ENCODE measurements at places on chromosomes 6 and 20.

DNA sequence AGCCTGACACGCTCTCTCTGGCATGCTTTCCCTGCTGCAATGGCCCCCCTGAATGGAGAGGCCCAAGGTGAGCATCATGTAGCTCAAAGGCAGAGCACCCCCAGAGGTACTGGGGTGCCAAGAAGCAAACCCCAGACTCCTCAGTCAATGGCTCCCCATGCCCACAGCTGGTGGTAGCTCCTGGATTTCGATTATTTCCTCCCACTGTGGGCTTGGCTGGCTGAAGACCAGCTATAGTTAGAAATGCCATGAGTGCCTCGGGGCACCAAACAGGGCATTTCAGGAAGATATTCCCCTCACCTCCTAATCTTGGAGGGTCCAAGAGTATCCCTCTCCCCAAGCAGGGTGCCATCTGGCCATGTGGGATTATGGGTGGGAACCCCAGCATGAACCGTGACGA is 16.8 kb downstream of the MAP1LC3A start:
- DNase-seq: no peak

- no peak for DNase-seq
Measured at GRCh38 chr6:113481458-113481857, 375.7 kb upstream of the MARCKS start.

DNA sequence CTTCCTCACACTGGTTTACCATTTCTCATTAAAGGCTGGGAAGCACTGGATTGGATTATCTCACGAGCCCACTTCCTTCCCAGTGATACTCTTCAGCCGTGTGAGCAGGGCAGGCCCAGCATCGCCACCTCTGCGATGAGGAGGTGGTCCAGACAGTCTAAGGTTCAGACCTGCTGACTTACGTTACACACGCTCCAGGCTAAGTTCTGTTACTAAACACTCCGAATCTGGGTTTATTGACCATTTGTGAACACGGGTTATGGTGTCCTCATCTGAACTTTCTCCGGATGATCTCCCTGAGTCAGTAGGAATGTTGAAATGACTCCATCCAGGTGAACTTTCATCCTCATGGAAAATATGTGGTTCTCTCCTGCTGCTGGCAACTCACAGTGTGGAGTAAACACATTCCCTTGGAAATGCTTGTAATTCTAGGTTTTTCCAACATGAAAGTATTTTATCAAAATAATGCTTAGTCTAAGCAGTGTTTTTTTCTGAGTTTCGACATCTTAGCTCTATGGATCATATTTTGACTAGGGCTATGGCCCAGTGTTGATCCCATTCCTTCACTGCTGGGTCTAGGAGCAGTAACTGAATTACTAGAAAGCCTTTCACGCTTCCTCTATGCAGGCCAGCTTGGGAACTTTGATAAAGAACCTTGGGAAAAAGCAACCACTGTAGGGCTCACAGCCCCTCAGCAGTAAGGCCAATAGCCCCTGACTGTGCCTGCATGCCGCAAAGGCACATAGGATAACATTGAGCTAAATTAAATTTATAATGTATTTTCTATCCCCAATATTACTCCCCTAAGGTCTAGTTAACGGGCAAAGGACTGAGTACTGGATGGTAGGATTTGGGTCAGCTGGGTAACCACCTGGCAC is 37.7 kb upstream of the PXDC1 start:
- no peak for DNase-seq

DNA sequence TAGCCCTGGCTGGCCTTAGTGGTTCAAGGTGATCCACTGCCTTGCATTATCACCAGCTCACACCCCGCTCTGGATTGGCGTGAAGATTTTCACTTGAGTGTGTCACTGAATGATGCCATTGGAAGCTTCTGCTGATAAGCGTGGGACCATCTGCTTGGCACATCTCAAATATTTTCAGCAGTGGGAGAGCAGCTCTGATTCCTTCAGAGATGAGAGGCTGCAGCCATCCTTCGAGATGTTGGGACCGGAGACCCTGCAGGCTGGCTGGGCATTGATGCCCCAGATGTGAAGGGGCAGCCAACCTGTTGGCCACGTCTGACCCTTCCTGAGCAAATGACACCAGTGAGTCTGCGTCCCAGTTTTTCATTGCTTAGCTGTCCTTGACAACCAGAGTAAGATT is at the start of gene MAS1:
Gene MAS1, plus strand, starts transcription at position 197 of the 400 bp plus-strand sequence. CDS start 15,968 bp downstream, outside the sequence.
- DNase-seq: no peak

DNA sequence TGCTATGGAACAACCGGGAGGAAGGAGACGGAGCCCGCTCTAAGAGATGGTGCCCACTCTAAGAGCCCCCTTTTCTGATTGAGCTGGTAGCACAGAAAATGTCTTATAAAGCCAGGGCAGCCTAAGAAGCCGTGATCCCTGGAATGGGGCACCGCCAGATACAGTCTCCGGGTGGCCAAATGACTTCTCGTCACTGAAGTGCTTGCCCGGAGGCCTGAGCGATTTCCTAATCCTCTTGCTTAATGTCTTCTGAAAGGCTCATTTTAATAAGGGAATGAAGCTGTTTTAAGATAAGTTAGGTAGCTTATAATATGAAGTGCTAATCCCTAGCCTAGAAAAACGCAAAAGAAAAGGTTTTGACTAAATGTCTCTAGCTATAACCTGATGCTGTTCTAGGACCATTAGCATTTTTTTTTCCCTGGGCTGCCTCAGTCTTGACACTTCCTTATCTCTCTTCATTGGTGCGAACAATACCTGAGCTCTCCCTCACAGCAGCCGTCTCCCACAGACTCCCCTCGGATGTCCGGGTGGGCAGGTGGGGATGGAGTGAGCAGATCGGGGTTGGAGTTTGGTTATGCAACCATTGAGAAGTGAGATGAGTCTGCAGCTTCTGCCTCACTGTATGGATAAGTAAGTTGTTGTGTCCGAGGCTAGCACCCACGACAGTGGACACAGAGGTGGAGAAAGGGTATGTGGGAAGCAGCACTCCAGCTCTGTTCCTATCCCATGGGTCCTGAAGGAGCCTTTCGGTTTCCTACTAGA is 559.4 kb upstream of the AGPAT4 start:
- DNase-seq: no peak

- no peak for DNase-seq
Measured at GRCh38 chr20:22511943-22512910, 72.1 kb downstream of the FOXA2 start.

GRCh38 chr6:112470376-112470775 is 123.2 kb downstream of the RFPL4B start:
- no peak for DNase-seq

DNA sequence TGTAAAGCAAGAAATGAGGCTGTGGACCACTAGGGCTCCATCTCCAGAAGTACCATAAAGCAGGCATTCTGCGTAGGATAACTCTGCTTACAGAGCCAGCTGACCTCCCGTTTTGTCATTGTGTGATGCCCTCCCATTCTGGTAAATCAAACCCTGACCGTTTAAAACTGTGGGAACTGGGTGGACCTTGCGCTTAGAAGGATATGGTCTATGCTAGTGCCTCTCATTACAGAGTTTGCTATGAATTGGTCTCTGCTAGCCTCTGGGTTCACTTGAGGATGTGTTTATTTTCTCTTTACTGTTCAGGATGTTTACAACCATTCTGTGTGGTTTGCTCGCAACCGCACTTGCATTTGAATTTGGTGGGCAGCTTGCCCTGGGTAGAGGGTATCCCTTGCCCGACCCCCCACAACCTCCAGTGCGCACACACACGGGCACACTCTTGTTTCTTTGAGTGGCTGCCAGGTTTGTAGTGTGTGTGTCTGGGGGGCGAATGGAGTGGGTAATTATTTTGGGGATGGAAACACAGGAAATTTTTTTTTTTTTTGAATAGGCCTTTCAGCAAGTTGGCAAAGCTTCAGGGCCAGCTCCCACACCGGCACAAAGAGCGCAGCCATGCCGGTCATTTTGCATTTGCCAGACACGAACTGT is 198.3 kb downstream of the JARID2 start:
- no peak for DNase-seq

- DNase-seq: no peak
Measured at GRCh38 chr20:58464838-58465237, 50.4 kb downstream of the APCDD1L start.

DNA sequence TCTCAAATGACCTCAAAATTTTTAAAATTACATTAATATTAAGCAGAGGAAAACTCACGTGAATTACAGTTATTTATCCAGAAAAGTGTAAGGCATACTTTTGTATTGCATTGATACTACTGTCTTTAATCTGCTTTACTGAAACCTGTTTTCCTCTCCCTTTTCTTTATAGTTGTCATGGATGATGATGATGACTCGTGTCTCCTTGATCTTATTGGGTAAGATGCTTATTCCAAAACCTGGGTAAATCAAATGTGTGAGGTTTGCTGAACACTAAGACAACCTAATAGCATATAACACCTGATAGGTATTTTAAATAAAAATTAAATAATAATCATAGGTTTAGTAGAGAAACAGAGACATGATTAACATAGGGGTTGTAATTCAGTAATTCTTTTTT is 40.0 kb downstream of the BICRAL start:
- DNase-seq: no peak

DNA sequence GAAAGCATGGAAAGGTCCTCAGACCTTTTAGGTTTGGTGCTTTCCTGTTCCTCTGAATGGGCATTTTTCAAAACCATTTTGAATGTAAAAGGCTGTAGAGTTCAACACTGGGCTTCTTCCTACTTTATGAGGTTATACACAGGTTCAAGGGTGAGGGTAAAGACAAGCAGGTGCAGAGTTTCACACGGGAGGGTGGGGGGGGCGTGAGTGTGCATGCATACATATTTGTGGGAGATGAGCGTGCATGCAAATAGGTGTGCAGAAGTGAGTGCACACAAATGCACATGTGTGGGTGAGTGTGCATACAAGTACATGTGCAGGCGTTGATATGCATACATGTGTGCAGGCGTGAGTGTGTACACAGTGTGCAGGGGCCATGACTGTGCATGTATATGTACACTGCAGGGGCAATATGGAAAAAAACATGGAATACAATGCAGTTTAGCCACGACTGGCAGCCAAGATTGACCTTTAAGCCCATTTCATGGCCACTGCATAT is 183.1 kb downstream of the GMPR start:
- no peak for DNase-seq

- no peak for DNase-seq
Measured at GRCh38 chr6:6401401-6401800, 80.9 kb upstream of the F13A1 start.

- no peak for DNase-seq
Measured at GRCh38 chr6:35208419-35208818, 5.3 kb upstream of the SCUBE3 start.

DNA sequence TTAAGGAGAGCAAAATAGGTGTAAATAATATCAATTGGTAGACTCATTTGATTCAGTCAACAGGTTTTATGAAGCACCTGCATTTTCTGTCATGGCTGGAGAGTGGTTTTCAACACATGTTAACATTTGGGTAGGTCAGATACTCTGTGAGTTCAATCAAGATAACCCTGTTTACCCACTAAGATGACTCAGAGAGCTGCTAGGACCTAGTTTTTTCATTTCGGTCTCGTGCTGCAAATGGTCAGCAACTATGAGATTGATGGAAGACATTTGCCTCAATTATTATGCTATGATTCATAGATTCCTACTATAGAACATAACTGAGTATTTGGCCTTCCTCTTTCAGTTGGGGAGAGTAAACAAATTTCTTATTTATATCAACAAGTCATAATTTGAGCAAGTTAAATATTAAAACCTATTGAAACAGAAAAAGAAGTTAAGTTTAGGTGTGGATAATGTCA is 391.4 kb upstream of the CITED2 start:
- DNase-seq: no peak

- no peak for DNase-seq
Measured at GRCh38 chr6:78526432-78526831, 340.9 kb upstream of the IRAK1BP1 start.

DNA sequence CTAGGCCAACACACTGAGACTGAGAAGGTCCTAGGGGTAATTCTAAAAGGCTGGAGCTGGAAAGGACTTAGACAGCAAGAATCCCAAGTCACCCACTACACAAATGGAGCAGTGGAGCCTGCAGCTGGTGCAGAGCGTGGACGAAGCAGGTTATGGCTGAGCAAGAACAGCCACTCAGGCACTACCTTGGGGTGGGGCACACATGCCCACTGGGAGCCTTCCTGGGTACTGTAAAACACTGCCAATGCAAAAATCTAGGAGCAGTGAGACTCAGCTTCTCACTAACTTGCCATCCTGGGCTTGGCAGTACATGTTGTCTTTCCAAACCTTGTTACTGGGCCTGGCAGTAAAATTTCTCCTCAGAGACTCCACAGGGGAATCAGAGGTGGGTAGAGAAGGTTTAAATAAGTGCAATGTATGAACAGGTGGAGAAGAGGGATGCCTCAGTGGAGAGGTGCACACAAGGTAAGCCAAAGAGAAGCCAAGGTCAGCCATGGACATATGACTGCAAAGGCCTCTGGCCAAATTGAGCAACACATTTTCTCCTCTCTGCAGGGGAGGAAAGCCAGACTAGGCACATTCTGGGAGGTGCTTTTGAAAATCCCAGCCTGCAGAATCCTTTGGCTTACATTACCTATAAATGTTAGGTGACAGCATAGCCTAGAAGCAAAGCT is 105.6 kb downstream of the TNFRSF21 start:
- no peak for DNase-seq

DNA sequence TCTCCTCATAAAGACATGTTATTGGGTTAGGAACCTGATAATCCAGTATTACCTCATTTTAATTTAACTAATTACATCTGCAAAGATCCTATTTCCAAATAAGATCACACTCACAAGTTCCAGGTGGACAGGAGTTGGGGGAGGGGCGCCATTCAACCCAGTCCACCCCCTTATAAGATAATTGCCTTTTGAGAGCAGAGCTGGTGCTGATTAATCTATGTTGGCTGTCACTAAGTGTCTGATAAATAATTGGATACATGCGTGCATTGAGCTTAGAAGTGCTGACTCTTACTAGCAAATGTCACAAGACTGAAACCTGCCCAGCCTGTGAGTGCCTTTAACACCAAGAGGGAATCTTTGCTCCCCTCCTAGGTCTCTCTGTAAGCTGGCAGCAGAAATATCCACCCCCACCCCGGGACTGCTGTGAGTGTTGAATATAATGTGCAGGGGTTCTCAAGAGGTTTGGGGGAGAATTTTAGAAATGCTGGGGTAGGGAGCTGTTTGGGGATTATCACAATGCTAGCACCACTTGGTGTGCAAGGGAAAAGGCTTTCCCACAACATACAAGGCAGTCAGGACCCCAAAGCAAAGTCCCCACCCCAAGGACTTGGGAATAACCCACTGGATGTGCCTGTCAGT is 87.5 kb downstream of the ANKRD60 start:
- DNase-seq: no peak

DNA sequence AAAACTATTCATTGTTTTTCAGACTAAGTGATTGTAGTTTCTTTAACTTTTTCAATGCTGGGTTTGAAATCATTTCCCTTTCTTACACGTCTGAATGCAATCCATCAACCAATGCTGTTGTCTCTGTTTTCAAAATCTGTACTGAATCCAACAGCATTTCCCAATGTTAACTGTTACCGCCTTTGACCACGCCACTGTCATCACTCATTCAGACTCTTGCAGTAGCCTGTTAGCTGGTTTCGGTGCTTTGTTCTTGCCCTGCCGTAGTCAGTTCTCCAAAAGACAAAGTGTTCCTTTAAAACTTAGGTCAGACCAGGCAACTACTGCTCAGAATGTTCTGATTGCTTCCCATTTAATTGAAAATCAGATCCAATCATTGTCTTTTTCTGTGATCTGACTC is 131.3 kb downstream of the PLCB4 start:
- DNase-seq: no peak

- peak; percentile 38 for DNase-seq
Measured at GRCh38 chr6:16982807-16983206, 119.0 kb upstream of the STMND1 start.

All from HS-27A (cell line).